AG04449 (cell line): ENCODE measurements at places on chromosomes 1 and 21.

GRCh38 chr1:85550784-85551516, 29.6 kb upstream of the CCN1 start:
- DNase-seq = no peak

GRCh38 chr1:45723248-45723930, 27.1 kb downstream of the IPP start:
- no peak for DNase-seq

DNA sequence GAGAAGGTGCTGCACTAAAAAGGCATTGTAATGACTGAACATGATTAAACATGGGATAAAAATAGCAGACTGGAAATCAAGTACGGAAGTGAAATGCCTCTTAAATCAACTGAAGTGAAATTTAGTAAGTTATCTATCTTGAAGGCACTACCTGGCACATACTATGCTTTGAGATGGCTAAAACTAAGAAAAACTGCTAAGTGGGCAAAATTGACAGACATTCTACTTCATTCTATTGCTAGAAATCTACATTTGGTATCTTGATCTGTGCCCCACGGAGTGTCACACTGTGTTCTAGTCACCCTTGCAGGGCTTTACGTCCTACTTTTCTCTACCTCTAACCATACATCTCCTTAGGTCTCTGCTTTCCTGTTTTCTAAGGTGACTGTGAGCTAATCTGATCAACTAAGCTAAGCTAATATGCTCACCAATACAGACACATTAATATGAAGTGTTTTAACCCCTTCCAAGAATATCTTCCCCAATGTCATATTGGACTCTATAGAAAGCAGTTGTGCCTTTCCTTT, 4.1 kb downstream of the PDC start:
- no peak for DNase-seq

- no peak for DNase-seq
Observed at GRCh38 chr21:25717491-25718147, 17.1 kb downstream of the ATP5PF start.

DNA sequence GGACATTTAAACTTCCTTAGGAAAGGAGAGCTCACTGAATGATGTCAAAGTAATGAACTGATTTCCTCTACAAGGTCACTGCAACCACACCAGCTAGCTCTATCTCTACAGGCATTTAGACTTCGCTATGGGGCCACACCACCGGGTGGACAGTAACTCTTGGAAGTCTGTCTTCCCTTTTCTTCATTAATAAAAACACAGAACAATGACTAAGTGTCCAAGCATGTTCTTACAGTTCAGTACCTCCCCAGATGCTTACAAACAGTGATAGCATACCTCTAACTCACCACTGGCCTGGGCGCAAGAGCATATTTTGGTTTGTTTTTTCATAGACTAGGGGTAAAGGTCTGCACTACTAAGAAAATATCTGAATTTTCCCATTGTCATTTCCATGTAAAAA, 54.6 kb downstream of the SIM2 start:
- peak; percentile 29 for DNase-seq

- no peak for DNase-seq
Observed at GRCh38 chr1:12460911-12461621, 156.9 kb downstream of the DHRS3 start.

DNA sequence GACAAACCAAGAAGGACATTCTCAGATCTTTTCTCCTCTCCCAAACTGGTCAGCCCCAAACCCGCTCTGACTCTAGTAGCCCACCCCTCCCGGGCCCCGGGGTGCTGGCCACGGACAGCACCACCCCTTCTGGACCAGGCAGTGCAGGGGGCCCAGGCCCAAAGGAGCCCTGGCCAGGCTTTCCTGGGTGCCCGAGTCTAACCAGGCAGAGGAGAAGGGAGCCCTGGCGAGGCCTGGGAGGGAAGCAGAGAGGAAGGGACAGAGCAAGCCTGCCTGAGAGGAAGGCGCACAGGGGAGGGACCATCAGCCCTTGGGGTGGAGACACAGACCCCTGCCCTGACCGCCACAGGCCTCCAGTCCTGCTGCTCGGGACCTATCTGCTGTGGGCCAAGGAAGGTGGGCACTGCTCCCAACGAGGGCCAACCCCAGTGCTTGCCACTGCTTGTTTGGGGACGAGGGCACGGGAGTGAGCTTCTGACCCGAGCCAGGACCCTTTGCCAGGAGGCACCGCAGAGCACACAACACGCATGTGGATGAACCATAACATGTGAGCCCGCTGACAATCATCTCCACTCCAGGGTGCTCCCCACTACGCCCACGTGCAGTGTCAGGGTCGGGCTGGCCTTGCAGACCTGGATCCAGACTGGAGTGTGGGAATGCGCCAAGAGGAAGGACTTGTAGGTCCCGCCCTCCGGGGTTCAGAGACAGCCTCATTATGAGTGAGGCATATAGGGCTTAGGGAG, 57.6 kb downstream of the KCNAB2 start:
- DNase-seq = no peak

DNA sequence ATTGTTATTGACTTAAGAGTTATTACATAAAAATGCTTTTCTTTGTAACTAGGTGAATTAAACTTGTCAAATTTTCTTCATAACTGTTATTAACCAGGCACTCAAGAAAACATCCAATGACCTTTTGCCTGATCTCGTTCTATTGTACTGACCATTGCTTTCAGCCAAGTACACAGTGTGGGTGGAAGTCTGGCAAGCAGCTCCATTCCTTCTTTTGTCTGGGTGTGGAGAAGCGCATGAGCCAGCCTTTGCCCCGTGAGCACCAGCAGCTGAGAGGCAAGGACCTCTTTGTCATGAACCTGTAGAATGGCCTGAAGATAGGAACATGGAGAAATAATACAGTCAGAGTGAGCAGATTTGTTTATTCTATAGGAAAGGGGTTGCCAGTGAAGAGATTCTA, 57.5 kb downstream of the IARS2 start:
- DNase-seq = no peak

DNA sequence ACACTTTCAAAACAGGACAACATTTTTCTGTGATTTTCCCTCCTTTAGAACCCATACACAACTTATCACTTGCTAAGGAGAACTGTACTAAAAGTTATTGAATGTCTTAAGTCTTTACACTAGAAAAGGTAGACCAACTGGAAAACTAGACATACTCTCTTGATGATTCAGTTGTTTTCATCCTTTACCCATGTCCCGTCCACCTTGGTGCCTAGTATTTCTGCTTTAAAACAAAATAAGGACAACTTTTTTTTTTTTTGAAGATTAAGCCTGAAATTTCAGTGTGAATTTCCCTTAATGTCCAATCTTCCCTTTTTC, 4.5 kb downstream of the CDKN2C start:
- DNase-seq = no peak

- peak; percentile 28 for DNase-seq
Observed at GRCh38 chr1:109240158-109241152, 8.9 kb upstream of the CELSR2 start.

- no peak for DNase-seq
Observed at GRCh38 chr1:32972814-32973428, 8.3 kb upstream of the RNF19B start.

GRCh38 chr1:164708596-164708995, 149.6 kb downstream of the PBX1 start:
- no peak for DNase-seq

DNA sequence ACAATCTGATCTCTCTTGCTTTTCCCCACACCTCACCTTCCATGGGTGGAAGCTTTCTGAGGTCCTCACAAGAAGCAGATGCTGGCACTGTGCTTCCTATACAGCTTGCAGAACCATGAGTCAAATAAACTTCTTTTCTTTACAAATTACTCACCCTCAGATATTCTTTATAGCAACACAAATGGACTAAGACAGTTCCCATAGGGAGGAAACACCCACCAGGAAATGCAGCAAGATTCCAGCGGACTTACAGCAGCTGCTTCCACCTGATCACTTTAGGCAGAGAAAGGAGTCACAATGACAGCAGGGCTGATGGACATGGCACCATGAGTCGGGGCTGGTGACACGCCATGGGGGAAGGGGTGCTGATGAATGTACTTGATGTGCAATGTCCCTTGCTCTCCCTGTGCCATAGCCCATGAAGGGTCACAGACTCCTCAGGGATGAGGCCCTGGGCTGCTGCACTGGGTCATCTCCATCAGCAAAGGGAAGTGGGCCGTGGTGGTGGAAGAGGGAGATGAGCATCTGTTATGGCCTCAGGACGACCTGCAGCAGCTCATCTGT, 53.9 kb downstream of the PRSS38 start:
- DNase-seq = no peak

GRCh38 chr1:206679738-206680211, 4.9 kb upstream of the MAPKAPK2 start:
- DNase-seq = no peak

GRCh38 chr1:239647045-239647444, 260.7 kb downstream of the CHRM3 start:
- DNase-seq = no peak

DNA sequence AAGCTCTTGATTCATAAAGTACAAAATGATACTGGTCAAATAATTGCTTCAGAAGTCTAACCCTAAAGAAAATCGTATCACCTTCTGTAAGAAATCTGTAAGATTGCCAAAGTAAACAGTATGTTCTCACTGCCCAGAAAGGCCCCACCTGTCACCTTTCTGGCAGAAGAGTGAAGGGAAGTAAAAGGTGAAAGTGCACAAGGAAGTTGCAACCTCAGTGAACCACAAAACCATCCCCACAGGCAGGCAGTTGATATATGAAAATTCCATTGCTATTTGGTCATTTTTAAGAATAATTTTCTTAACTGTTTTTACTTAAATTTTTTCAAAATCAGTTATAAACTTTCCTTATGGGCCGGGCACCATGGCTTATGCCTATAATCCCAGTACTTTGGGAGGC, 48.5 kb upstream of the FBXO28 start:
- no peak for DNase-seq

DNA sequence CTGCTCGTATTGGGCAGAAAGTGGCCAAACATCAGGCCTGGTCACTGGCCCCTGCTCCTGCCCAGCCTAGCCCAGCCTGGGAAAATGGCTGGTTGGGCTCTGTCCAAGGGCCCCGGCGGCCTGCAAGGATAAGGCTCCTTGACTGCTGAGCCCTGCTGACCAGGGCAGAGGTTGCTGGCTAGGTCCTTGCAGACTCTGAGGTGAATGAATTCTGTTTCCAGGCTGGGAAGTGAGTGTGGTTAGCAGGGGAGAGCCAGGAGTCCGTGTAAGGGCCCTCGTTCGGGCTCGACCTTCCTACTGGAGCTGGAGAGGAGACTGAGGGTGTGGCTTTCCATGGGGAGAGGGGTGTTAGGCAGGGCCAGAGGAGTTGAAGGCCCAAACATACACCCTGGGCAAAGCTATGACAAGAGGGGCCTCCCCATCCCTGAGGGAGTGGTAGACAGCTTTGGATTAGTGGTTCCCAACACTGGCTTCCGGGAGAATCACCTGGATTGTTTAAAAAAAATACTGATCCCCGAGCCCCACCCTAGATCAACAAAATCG, 20.6 kb downstream of the CSF1 start:
- DNase-seq = no peak

DNA sequence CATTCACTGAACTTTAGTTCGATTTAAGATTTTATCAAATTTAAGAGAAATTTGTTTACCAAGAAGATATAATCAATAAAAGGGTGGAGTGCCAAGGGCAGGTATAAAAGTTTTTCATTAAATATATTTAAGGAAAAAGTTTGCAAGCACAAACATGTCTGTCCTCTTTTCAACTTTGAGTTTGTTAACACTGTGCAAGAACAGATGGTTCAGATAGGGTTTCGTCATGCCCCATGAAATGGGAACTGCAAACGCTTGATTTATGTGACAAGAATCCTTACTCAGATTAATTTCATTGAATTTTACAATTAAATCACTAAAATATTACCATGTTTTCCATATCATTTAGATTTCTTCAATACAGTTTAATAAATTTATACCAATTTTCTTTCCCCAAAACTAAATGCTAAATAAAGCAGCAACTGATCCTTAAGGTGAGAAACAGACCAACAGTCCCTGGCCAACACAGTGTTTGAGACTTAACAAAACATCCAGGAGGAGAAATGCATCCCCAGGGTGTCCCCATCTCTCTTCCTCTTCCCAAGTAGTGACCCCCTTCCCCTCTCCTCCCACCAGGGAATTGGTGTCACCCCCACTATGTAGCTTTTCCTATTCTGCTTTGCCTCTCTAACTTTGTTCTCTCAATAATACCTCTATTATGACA, 292.9 kb downstream of the LTN1 start:
- DNase-seq = no peak

- DNase-seq = no peak
Observed at GRCh38 chr21:42548687-42549406, 35.2 kb downstream of the SLC37A1 start.

- DNase-seq = no peak
Observed at GRCh38 chr1:177646757-177647730, 322.8 kb downstream of the SEC16B start.

DNA sequence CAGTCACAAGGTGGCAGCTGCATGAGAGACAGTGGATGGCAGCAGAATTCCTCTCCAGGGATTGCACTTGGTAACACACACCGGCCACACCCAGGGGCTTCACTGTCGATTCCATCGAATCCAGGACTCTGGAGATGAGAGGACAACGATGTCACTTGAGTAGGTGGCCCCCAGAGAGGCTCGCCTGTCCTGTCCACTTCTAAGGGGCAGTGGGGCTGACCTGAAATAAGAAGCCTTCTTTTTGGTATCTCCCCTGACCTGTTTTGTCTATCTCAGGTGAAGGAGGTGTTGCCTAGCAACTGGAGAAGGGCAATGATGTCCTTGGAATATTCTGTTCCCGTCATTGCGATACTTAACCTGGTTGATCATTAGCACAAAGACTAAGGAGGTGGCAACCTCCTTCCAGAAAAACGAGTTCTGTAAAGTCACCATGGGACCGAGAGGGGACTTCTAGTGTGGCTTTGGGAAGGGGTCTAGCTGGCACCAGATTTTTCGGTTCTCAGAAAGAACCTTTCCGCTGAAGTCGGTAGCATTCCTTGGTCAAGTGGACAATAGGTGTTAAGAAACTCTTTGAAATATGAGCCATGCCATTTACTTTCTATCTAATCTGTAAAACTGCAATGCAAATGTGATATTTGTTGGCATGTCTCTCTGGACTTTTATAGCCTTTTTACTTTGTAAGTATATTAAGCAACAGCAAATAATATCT, 85.2 kb upstream of the TMPRSS2 start:
- DNase-seq = no peak

DNA sequence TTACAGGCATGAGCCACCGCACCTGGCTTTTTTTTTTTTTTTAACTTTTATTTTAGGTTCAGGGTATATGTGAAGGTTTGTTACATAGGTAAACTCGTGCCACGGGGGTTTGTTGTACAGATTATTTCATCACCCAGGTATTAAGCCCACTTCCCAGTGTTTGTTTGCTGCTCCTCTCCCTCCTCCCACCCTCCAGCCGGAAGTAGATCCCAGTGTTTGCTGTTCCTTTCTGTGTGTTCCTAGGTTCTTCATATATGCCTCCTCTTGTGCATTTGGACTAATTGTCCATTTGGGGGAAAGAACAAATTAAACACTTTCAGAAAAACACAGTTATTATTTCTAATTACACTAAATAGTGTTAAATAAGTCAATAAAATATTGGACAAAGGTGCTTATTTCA, 1.1 kb upstream of the SLC2A7 start:
- DNase-seq = no peak

- DNase-seq = peak; percentile 75
Observed at GRCh38 chr1:53733975-53734649, 4.9 kb downstream of the GLIS1 start.
